ENCODE measurements at places on chromosomes 3 and 15.

DNA sequence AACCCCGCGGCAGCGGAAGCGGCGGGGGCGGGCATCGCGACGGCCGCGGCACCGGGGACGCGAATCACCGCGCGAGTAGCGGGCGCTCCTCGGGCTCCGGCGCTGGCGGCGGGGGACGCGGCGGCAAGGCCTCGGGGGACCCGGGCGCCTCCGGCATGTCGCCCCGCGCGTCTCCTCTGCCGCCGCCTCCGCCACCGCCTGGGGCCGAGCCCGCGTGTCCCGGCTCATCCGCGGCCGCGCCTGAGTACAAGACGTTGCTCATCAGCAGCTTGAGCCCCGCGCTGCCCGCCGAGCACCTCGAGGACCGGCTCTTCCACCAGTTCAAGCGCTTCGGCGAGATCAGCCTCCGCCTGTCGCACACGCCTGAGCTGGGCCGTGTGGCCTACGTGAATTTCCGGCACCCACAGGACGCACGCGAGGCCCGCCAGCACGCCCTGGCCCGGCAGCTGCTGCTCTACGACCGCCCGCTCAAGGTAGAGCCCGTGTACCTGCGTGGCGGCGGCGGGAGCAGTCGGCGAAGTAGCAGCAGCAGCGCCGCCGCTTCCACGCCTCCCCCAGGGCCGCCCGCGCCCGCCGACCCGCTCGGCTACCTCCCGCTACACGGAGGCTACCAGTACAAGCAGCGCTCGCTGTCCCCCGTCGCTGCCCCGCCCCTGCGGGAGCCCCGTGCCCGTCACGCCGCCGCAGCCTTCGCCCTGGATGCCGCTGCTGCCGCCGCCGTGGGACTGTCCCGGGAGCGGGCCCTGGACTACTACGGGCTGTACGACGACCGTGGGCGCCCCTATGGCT is 675 bp downstream of the RBM15B start:
- no peak for DNase-seq

DNA sequence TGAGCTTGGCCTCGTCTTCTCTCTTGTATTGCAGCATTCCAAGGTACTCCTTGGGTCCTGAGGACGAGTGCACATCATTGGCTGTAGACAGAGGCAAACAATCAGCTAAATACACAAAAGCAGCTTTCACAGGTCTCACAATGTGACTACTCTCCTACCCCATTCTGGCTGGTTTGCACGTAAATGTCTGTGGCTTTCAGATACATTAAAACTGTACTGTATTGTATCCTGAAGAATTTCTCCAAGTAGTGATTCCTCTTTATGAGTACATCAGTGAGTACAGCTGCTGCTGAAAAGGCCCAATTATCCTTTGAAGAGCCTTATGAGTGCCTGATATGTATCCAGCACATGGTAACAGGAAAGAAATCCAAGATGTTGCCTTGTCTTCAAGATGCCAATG is 22.0 kb upstream of the GNB5 start:
- DNase-seq = no peak

DNA sequence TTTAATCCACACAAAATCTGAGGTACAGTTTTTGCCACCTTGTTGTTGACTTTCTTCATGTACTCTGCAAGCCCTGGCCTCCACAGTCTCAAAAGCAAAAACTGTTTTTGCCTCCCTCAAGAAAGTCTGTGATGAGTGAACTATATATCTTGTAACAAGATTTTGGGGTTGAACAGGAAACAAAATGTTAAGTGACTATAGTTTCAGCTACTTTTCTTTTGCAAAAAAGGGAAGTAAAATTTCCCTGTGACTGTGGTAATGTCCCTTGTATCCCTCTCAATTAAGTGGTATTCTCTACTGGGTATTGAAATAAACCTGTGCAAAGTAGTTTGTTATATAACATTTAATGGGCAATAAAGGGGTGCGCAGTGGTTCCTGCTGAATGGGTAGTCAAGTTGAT is 21.3 kb upstream of the SCAANT1 start:
- DNase-seq = no peak

DNA sequence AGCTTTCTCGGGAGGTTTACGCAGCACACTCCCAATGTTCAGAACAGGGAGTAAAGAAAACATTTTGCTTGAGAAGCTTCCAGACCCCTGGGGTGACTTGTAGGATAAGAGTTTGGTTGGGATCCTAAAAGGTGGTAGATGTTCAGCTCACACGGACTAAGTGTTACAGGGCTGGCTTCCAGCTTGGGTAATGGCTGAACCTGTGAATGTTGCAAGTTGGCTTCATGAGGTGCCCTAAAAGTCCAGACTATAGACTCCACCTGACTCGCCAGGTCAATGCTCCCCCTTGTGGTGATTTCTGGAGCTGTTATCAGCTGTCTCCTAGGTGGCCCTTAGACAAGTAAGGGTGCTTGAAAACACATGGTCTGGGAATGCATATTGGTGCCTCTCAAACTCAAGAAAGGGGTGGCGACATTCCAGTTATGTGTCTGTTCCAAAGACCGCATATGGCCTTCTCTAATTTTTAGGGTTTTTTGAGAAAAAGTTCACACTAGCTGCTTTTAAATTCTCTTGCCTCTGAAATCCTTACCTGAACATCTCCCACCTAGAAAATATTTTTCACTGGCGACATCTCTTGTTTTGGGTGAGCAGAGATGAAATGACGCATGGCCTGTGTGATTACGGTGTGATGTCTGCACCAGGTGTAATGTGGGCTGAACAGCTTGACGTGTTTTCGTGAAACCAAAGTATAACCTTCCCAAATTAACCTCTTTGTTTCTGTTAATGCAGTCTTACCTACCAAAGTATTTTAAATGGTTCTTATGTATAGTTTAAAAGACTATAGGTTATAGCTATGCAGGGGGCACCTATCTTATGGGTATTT is 175.7 kb upstream of the KBTBD8 start:
- no peak for DNase-seq

DNA sequence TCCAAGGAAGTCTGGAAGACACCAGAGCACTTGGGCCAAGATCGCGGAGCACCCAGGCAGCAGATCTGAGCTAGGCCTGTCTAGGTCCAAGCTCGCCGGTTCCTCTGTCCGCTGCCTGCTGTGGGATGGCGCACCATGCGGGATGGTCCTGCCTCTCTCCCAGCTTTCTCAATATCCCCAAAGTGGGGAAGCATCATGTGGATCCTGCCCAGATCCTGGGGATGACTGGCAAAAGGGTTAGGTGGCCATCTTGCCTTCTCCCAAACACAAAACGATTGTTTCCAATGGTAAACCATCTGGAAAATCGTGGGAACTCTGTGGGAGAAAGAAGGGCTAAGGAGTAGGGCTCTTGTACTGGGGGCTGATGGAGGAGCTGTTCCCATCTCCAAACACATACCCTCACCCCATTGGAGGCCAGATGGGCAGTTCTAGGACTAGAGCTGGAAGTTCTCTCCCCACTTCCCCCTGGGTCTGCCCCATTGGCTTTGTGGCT is 8.9 kb downstream of the PRKCD start:
- no peak for DNase-seq

DNA sequence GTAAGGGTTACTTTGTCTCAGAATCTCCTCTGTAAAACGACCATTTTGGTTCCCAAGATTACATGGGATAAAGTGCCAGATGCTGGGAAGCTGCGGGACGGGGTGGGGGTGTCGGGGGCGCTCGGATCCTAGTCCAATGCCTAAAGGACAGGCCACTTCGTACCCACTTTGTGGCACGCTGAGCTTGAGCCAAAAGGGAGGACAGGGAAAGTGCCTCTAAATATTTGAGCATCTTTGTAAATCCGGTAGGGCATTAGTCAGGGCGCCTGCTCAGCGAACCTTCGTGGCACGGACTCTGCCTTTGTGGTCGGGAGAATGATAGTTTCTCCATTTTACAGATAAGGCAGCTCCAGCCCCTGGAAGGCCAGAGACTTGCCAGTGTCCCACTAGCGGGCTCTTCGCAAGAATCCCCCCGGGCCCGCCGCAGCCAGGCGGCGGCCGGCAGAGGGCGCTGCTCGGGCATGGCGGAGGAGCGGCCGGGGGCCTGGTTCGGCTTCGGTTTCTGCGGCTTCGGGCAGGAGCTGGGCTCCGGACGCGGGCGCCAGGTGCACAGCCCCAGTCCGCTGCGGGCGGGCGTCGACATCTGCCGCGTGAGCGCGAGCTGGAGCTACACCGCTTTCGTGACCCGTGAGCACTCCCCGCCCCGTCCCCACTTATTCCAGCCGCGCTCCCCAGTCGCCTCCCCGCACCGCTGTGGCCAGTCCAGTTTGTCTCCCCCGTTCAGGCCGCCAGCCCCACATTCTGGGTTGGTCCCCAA is 1.8 kb downstream of the RCCD1 start:
- peak; percentile 63 for DNase-seq

- DNase-seq = no peak
Observed at GRCh38 chr15:67187351-67187854, 67.1 kb downstream of the AAGAB start.

GRCh38 chr15:95303713-95304112 is 1026.8 kb upstream of the NR2F2 start:
- DNase-seq = no peak

DNA sequence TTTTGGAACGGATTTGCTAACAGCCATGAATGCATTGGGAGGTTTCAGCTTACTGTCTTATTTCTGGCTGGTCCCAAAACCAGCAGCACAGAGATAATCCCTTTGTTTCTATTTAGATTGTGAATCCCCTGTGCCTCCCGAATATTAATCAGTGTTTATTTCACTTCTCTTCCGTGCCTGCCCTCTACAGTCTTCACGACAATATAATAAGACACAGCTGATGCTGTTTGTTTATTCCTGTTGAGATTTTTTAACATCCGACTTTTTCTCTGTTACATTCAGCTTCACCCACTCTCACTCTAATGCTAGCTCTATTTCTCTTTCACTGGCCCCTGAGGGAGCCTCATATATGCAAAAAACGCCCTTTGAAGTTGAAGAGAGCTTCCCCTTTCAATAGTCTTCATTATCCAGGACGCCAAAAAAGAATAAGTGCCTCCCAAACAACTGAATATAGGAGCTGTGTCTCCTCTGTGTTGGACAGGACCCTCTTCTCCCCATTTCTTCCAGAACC is 995.3 kb downstream of the ROBO2 start:
- no peak for DNase-seq

DNA sequence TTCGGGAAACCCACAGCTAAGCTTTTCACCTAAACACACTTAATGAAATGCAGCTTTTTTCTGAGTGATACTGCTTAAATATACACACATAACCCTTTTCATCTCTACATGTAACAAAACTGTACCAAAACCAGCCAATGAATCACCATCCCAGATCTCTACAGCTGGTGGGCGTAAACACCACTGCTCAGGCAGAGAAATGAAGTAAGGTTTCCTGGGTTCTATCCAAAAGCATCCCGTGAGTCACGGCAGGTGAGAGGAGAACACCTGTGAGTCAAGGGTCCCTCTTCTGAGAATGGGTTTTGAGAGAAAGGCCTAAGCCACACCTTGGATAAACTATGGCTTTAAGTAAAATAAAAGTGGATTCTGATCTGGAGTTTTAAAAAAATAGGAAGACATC is 2.6 kb downstream of the CLDN1 start:
- DNase-seq = no peak

DNA sequence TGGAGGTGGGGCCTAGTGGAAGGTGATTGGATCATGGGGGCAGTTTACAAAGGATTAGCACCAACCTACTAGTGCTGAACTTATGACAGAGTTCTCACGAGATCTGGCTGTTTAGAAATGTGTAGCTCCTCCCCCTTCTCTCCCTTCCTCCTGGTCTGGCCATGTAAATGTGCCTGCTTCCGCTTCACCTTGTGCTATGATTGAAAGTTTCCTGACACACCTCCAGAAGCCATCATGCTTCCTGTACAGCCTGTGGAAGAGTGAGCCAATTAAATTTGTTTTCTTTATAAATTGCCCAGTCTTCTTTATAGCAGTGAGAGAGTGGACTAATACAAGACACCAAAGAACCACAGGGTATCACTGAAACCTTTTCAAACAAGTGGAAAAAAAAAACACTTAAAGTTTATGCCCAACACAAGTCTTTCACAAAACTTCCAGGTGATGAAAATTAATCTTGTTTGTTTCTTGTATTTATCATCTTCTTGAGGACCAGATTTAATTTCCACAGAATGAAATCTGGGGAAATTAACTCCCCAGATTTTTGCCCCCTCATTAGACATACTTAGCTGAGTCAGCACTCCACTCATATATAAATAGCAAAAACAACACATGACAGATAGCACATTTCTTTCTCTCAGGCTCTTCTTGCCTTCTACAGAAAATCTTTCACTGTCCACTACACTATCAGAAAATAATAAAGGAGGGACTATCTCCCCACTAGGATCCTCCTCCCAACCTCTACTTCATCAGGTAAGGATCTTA is 847.2 kb downstream of the TUSC7 start:
- DNase-seq = no peak

DNA sequence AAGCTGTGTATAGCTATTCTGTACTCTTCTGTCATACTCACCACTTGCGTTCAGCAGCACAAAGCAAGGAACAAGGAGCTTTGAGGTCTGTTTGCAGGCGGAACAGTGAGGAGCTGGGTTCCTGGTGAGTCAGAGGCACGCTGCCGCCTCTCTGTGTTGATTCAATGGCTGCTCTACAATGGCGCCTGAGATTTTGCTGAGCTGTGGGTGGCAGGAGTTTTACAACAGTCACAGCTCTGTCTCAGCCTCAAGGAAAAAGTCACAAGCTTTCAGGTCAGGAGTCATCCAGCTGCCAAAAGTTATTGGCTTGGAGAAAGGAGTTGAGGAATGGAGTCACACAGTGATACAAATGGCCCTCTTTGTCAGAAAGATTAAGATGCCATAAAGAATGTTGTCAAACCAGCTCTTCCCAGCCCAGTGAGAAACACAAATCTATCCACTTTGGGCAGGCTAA is 98.1 kb downstream of the SSR3 start:
- DNase-seq = peak; percentile 74

- no peak for DNase-seq
Observed at GRCh38 chr15:83980637-83981036, 254.9 kb upstream of the GOLGA6L4 start.

DNA sequence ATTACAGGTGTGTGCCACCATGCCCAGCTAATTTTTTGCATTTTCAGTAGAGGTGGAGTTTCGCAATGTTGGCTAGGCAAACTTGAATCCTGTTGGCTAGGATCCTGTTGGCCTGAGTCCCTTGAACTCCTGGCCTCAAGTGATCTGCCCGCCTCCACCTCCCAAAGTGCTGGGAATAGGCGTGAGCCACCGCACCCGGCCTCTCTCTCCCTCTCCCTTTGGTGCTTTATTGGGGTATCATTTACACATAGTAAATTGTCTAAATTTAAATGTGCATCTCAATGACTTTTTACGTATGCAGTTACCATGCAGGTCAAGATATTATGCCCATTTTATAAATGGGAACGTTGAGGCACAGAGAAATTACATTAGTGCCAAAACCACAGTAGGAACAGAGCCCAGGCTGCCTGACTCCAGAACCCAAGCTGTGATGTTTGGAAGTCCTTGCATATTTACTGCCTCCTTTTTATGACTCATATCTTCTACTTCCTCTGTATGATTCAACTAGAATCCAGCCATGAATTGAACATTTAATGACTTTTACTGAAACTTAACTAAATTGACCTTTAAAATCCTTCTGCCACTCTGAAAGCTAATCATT is 34.0 kb upstream of the RPP14 start:
- DNase-seq = no peak

GRCh38 chr3:158696618-158697017 is 24.2 kb upstream of the LXN start:
- no peak for DNase-seq

- DNase-seq = no peak
Observed at GRCh38 chr15:50145451-50145872, 26.4 kb upstream of the ATP8B4 start.

All from C1 segment of cervical spinal cord (tissue), 14 donors.